Natural killer cell treated with Interleukin-12 subunit alpha and Interleukin-12 subunit beta and Interleukin-15 and Interleukin-18, amount 100 ng/mL, for 72 hours (primary cell): ENCODE measurements at places on chromosomes 13 and 19. TPM values are rescaled to one million over a fixed set of nuclear protein-coding genes. Genes with fewer than 3 reads are reported as not detected.

- no peak for DNase-seq
These were observed 310.6 kb downstream of the LMO7 start for GRCh38 chr13:75946536-75947284.

DNA sequence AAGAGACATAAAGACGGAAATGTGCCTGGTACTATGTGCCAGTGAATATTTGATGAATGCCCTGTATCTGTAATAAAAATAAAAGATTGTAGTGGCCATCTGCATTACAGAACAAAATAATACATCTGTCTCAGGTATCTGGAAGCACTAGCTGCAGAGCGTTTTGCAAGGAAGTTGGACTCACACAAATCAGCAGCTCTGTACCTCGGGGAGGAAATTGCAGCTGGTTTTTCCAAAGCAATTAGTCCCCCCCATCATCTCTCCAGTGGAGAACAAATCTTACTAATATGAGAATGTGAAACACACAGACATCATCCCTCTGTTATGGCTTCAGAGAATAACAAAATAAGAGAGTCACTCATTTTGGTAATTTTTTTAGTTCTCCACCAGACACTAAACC lies 245.3 kb downstream of the ITGBL1 start:
- DNase-seq: no peak

GRCh38 chr13:26824581-26824980 lies 64.0 kb upstream of the GPR12 start:
- no peak for DNase-seq

DNA sequence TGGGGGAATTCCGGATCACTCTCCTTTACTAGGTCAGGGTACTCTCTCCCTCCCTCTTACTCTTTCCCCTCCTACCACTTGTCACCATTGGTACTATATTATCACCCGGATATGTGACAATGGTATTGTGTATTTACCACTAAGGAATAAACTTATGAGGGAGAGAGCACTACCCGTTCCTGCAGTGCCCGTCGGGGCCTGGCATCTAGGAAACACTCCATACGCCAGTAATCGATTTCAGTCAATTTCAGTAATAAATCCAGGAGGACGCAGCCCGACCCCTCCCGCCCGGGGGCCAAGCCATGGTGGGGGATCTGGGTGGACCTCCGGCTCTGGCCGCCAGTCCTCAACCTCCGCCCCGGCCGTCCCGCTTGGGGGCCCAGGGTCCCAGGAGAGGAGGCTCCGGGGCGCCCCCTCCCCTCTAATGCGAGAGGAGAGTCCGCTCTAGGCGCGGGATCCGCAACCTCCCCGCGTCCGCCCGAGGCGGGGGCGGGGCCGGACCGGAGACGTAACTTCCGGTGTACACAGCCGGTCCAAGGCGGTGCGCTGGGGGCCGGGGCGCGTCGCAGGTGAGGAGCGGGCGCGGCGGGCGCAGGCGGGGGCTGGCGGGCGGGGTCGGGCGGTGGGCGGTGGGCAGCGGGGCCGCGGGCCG lies at the start of gene GARRE1:
GARRE1 (plus strand) TSS at position 509 of the 652 bp plus-strand sequence. CDS start 45,920 bp downstream, outside the sequence.
- DNase-seq: peak; percentile 87

DNA sequence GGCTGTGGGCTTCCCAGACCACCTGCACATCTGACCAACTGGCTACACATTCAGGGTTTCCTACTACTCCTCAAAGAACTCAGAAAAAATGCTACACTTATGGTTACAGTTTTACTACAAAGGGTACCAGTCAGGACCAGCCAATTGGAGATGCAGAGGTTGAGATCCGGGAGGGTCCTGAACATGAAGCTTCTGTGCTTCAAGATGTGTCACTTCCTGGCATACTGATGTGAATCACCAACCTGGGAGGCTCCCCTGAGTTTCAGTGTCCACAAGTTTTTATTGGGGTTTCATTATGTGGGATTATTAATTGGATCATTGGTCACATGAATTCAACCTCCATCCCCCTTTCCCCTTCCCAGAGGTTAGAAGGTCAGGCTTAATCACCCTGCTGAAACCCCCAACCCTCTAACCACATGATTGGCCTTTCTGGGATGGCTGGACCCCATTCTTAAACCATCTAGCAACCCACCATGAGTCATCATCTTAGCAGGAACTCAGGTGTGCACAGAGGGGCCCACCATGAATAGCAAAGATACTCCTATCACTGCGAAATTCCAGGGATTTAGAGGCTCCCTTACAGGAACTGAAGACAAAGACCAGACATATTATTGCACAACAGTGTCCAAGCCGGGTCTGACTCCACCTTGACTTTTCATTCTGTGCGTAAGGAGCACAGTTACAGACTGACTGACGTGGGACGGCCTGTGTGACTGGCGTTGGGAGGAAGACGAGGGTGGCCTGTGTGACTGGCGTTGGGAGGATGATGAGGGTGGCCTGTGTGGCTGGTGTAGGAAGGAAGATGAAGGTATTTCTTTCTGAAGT lies 90.7 kb downstream of the ATP8A2 start:
- no peak for DNase-seq

Gene ZNF93
- 5.2 TPM for total RNA-seq
